HepG2 (cell line): ENCODE measurements at places on chromosomes 16 and 17.

GRCh38 chr16:30903596-30903995, 7.2 kb downstream of the CTF1 start:
- H3K27ac ChIP-seq = no peak overlapping the region
- H3K27me3 ChIP-seq = no peaks in the 10 kb centered on the region
- peak; percentile 38 for DNase-seq
- no peaks in the 10 kb centered on the region for H3K36me3 ChIP-seq

DNA sequence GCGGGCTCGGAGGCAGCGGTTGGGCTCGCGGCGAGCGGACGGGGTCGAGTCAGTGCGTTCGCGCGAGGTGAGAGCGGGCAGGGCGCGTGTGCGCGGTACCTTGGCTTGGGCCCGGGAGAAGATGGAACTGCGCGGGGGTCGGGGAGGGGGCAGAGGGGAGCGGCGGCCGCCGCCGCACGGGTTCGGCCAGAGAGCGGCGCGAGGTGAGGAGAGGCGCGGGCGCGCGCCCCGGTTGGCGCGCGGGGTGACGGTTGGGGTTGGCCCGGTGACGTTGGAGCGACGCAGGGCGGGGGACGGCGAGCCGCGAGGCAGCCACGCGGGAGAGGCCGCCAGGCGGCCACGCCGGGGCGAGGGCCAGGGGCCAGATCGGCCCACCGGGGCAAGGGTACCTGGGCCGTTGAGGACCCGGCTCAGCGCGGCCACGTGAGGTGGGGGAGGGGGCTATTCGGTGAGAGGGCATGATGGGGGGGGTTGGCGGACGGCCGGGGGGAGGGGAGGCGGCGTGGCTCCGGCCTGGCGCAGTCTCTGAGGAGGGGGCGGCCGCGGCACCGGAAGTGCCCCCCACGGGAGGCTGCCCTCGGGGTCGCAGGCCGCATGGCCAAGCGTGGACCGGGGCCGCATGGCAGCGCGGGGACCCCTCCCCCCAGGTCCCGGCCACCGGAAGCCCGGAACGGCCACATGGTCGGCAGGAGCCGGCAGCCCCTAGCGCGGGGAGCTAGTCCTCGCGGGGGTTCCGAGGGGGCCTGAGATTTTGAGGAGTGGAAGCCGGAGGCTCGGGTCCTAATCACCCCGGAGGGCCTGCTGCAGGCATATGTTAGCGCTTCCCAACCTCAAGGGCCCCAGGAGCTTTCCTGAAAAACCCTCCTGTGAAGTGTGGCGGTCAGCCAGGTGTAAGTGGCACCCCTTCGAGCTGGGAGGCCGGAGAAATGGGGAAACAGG, 527 bp downstream of the EIF5A start:
- DNase-seq = no peak
- H3K27ac ChIP-seq = peak overlapping the region; percentile 96
- H3K4me1 ChIP-seq = peaks cover 46% of the 10 kb centered on the region
- peaks cover 19% of the 10 kb centered on the region for H3K36me3 ChIP-seq
- no peaks in the 10 kb centered on the region for H3K27me3 ChIP-seq

- peak; percentile 60 for DNase-seq
- peak overlapping the region; percentile 93 for H3K27ac ChIP-seq
- no peaks in the 10 kb centered on the region for H3K27me3 ChIP-seq
Observed at GRCh38 chr17:58382108-58382871, 30.3 kb upstream of the SUPT4H1 start.

DNA sequence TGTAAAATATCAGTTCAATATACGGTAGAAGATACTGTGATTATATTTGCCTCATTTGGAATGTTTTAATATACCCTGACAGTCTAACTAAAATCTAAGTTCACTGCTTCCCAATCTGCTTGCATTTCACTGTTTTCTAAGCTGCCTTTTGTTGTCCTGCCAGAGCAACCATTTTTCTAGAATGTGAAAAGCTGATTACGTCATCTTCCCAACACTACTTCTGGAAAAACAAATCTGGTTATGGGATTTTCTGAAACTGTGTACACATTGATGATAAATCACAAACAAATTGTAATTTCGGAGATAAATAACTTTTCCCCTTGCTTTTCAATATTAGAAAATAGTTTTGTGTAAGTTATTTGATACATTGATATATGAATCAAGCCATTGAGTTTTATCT, 1529.0 kb downstream of the CDH11 start:
- H3K4me1 ChIP-seq = no peaks in the 10 kb centered on the region
- H3K4me3 ChIP-seq = no peak overlapping the region
- no peaks in the 10 kb centered on the region for H3K27me3 ChIP-seq
- DNase-seq = no peak
- no peak overlapping the region for H3K27ac ChIP-seq
- H3K36me3 ChIP-seq = no peaks in the 10 kb centered on the region

- H3K4me1 ChIP-seq = peaks cover 25% of the 10 kb centered on the region
- no peak overlapping the region for H3K4me3 ChIP-seq
- peaks cover 10% of the 10 kb centered on the region for H3K36me3 ChIP-seq
- H3K27me3 ChIP-seq = no peaks in the 10 kb centered on the region; the same call in 2 of the 3 replicates
- DNase-seq = no peak
Observed at GRCh38 chr17:8141741-8142140, 10.5 kb downstream of the PER1 start.

DNA sequence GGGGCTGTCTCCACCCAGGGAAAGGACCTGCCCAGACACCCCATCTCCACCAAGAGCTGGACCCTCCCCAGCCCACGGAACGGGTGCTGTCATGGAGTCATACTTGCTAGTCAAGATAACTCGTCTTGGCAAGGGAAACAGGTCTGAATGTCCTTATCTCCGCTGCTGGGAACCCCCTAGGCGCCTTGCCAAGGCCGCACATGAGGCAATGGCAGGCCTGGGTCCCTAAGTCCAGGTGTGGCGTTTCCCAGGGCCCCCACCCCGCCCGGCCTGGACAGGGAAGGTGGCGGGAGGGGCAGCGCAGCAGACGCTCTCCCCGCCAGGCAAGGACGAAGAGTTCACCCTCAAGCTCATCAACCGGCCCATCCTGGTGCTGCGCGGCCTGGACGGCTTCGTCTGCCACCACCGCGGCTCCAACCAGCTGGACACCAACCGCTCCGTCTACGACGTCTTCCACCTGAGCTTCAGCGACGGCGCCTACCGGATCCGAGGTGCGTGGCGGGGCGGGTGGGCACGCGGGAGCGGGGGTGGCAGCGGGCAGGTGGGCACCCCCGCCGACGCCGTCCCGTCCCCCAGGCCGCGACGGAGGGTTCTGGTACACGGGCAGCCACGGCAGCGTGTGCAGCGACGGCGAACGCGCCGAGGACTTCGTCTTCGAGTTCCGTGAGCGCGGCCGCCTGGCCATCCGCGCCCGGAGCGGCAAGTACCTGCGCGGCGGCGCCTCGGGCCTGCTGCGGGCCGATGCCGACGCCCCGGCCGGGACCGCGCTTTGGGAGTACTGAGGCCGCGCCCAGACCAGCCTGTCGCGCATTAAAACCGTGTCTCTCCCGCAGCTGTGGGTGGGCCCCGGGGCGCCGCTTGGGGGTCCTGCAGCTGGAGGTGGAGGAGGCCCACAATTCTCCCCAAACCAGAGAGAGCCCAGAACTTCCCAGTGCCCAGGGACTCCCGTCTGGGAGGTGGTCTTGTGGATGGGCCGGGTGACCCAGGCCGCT, 8.4 kb downstream of the FSCN2 start:
- peaks cover 13% of the 10 kb centered on the region for H3K4me1 ChIP-seq
- H3K27me3 ChIP-seq = no peaks in the 10 kb centered on the region
- DNase-seq = no peak
- H3K4me3 ChIP-seq = no peak overlapping the region
- H3K36me3 ChIP-seq = peaks cover 4% of the 10 kb centered on the region
- H3K27ac ChIP-seq = no peak overlapping the region

GRCh38 chr17:9298135-9298534, 276.8 kb downstream of the NTN1 start:
- H3K4me3 ChIP-seq = no peak overlapping the region
- H3K27ac ChIP-seq = no peak overlapping the region
- no peaks in the 10 kb centered on the region for H3K36me3 ChIP-seq
- H3K27me3 ChIP-seq = no peaks in the 10 kb centered on the region
- DNase-seq = no peak

GRCh38 chr17:19401321-19402010, 9.6 kb upstream of the RNF112 start:
- H3K4me1 ChIP-seq = peaks cover 20% of the 10 kb centered on the region
- DNase-seq = no peak
- no peaks in the 10 kb centered on the region for H3K36me3 ChIP-seq
- H3K27ac ChIP-seq = no peak overlapping the region

GRCh38 chr16:59168461-59169114, 434.5 kb upstream of the GOT2 start:
- no peak overlapping the region for H3K27ac ChIP-seq
- no peaks in the 10 kb centered on the region for H3K36me3 ChIP-seq
- no peaks in the 10 kb centered on the region for H3K27me3 ChIP-seq
- no peak for DNase-seq
- no peak overlapping the region for H3K4me3 ChIP-seq

- peak overlapping the region; percentile 93 for H3K27ac ChIP-seq
- DNase-seq = no peak
- peaks cover 95% of the 10 kb centered on the region for H3K4me1 ChIP-seq
- H3K4me3 ChIP-seq = peak overlapping the region; percentile 1; the same call in 1 of the 2 replicates
- peaks cover 25% of the 10 kb centered on the region for H3K36me3 ChIP-seq
Observed at GRCh38 chr17:39921323-39921722, 2.9 kb upstream of the GSDMB start.

DNA sequence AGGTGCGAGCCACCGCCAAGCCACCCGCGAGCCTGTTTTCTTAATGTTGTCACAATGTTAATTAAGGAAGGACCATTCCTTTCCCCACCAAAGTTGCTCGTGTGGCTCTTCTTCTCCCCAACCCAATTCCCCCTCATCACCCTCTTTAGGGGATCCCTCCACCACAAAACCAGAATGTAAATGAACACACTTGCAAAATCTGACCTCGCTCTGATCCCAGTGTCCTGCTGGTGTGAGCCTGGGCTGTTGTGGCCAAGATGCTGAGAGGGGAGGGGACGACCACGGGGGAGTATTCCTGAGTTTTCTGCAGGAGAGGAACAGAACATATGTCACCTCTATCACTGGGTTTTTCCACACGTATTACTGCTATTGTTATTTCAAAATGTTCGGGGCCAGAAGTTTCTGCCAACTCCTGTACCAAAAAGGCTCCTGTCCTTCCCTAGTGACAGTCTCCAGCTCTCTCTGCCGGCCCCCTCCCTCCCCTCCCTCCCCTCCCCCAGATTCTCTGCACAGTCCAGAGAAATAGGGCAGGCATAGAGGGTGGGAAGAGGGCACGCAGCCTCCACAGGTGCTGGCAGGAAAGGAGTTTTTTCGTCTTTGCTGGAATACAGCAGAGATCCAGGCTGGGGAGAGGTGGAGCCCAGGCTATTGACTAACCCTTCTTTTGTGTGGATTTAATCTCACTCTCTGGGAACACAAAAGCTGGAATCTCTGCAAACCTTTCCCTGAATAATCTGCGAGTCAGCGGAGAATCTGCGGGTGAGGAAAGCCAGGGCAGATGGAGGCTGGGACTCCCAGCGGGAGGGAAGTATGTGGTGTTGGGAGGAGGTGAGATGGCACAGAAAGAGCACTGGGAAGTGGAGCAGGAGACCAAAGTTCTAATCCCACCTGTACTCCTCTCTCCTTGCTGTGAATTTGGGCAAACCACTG, 4.5 kb upstream of the CA4 start:
- H3K27me3 ChIP-seq = peaks cover 19% of the 10 kb centered on the region; the same call in 1 of the 2 replicates
- no peaks in the 10 kb centered on the region for H3K36me3 ChIP-seq
- no peak for DNase-seq
- no peak overlapping the region for H3K4me3 ChIP-seq

DNA sequence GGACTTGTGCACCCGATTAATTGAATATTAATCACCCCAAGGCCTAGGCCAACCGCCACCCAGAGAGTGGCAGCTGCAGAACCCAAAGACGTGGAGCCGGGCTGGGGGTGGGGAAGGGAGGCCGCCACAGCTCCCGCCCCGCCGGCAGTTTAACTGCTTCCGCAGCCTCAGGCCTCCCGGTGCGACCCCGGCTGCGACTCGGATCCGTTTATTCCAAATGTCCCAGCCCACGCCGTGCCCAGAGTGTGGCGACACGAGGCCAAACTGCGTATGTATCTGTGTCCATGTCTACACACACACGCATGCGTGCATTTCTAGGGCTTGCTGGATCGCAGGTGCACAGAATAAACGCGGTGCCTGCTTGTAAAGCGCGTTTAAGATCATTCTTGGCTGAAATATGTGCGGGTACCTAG, 802 bp upstream of the TOB1 start:
- H3K27me3 ChIP-seq = no peaks in the 10 kb centered on the region; the same call in 2 of the 3 replicates
- peak overlapping the region; percentile 95 for H3K27ac ChIP-seq
- no peak for DNase-seq
- H3K36me3 ChIP-seq = peaks cover 12% of the 10 kb centered on the region; the same call in 2 of the 3 replicates

GRCh38 chr16:3589441-3589921, 12.3 kb upstream of the NLRC3 start:
- no peaks in the 10 kb centered on the region for H3K4me1 ChIP-seq
- H3K36me3 ChIP-seq = 0 out of 3 replicates have a peak, but pooled peaks cover 4% of the 10 kb centered on the region

DNA sequence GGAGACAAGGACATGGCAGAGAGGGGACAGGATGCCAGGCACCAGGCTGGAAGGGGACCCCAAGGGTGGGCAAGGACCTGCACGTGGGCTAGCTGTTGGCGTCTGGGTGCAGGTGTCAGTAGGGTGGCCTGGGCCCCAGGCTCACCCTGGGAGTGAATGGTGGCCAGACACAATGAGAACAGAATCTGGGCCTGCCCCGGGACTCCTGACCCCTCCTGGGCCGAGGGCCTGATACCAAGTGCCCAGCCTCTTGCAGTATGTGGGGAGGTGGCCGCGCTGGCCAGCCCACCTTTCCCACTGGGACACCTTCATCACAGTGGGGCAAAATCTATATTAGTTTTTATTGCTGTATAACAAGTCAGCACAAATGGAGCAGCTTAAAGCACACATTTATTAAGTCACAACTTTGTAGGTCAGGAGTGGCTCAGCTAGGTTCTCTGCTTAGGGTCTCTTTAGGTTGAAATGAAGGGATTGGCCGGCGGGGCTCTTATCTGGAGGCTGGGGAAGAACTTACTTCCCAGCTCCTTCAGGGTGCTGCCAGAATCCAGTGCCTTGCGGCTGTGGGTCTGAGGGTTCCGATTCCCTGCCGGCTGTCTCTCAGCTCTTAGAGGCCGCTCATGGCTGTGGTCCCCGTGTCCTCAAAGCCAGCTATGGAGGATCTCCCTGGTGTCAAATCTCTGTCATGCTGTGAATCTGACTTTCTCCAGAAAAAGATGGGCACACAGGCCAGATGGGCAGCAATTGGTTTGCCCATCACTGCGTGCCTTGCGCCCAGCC, 3.6 kb downstream of the PRSS33 start:
- no peak overlapping the region for H3K27ac ChIP-seq
- peaks cover 54% of the 10 kb centered on the region for H3K27me3 ChIP-seq
- DNase-seq = no peak
- no peak overlapping the region for H3K4me3 ChIP-seq
- H3K4me1 ChIP-seq = peaks cover 22% of the 10 kb centered on the region

DNA sequence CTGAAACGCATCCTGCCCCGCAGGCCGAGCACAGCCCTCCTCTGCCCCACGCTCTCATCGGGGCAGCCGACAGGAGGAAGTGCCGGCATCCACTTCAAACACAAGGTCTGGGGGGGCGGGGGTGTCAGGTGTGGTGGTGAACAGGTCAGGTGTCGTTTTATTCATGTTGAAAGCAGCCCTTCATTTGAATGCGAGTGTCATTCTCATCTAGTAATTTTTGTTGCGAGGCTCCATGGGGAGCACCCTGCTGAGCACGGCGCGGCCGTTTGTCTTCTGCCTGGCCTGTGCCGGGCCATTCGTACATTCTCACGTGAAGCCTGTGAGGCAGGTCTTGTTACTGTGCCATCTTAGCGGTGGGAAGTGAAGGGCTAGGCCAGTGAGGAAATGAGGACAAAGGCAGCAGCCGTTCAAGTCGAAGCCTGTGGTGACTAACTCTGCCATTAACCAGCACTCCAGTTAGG, 1.9 kb downstream of the ACSF3 start:
- DNase-seq = no peak
- H3K4me3 ChIP-seq = no peak overlapping the region
- peaks cover 83% of the 10 kb centered on the region for H3K4me1 ChIP-seq
- H3K27me3 ChIP-seq = peaks cover 3% of the 10 kb centered on the region; the same call in 1 of the 3 replicates
- H3K27ac ChIP-seq = no peak overlapping the region
